ENCODE measurements at places on chromosomes 13 and 19.

GRCh38 chr13:50104493-50104892 lies 89.2 kb downstream of the KCNRG start:
- DNase-seq, result no peak

DNA sequence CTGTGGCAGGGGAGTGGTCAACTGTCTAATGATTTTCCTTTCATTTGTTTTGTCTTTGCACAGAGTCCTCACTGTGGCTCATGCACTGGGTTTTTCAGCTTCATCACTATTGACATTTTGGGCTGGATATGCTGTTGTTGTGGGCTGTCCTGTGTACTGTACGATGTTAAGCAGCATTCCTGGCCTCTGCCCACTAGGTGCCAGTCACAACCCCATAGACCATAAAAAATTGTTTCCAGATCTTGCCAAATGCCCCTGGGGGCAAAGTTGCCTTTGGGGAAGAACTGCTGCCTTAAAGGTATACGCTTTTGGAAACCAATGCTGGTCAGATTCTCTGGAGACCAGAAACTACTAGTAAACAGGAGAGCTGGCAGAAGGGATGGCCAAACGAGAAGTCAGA lies 310.4 kb downstream of the SPRY2 start:
- DNase-seq, result no peak

GRCh38 chr13:104143760-104144416 lies 1077.7 kb upstream of the SLC10A2 start:
- DNase-seq, result no peak

- no peak for DNase-seq
These were observed 10.2 kb upstream of the NOP53 start for GRCh38 chr19:47735131-47735530.

DNA sequence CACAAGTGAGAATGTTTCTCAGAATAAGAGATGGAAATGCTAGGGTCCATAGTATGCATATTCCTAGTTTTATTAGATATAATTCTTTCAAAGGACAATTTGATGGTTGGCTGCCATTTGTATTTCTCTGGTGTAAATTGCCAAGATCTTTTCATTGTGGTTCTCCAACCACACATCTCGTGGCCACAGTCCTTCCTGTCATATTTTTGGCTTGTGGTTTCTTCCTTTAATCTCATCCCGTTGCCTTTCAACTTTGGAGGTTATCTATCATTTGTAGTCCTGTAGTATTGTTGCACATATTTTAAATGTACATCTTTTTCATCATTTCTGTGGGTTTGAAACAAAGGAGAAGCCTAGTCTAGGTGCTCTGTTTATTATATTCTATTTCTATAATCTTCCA lies 61.2 kb downstream of the WASF3 start:
- no peak for DNase-seq

GRCh38 chr13:64793131-64793530 lies 2437.0 kb downstream of the PCDH9 start:
- no peak for DNase-seq

DNA sequence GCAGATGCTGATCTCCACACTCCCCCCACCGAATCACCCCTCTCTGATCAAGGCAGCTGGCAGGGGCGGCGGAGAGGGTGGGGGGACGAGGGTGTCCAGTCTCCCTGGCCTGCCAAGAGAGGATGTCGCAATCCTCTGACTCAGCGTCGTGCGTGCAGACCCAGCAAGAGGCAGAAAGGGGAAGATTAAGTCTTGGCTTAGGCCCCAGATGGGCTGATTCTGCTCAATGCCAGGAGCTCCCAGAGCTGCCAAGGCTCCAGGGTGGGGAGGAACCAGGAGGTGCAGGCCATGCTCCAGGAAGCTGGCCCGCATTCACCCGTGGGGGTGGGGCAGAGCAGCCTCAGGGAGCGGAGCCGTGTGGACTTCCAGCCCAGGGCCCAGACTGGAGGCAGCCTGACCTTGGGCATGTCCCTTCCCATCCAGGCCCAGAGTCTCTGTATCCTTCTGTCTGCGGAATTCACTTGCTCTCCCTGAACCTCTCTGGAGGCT lies 6.6 kb upstream of the BCL3 start:
- DNase-seq, result no peak

DNA sequence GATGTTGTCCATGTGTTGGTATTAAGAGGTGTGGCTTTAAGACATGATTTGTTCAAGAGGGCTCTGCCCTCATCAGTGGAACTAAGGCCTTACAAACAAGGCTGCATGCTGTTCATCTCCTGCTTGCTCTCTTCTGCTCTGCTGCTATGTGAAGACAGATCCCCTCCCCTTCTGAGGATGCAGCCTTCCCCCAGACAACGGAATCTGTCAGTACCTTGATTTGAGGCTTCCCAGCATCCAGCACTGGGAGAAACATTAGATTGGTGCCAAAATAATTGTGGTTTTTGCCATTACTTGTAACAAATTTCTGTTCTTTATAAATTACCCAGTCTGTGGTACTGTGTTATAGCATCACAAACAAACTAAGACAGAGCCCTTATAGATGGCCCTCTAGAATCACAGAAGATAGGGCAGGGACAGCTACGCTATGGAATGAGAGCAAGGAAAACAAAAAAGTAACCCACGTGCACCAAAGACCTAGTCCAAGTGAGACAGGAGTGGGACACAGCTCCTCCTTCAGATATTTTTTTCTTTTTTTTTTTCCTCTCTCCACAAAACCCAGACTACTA lies 151.5 kb upstream of the RXFP2 start:
- DNase-seq, result no peak

DNA sequence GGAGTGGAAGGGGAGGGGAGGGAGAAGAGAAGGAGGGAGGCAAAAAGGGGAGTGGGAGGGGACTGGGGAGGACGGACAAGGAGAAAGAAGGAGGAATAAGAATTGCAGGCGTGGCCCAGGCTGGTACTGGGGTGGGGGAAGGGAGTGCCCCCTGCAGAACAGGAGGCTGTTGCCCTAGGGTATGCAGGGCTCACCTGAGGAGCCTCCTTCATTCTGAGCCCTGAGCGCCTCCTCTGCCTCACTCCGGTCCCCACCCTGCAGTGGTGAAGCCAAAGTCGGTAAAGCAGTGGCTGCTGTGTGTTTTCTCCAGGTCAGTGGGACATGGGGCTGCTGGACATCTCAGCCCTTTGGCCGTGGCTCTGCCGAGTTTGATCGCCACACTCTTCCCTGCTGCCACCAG lies 9.1 kb upstream of the CDC16 start:
- no peak for DNase-seq

- DNase-seq, result no peak
These were observed 7.4 kb downstream of the SLC35E1 start for GRCh38 chr19:16564842-16565241.

- DNase-seq, result no peak
These were observed 16.8 kb downstream of the TEX29 start for GRCh38 chr13:111337206-111337605.

DNA sequence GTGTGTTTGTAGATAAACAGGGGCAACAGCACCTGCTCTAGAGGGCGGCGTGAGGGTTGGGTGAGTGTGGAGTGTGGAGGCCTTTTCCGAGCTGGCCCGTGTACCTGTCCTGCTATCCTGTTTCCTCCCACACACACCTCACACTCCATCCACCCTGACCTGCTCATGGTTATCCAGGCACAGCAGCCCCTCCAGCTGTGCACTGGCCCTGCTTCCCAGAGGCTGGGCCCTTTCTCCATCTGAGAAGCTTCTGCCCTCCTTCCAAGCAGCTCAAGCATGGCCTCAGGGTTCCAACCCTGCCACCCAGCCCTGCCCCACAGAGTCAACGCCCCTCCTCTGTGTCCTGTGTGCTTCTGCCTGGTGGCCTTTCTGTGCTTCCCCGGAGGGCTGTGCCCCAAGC lies 86.9 kb downstream of the SOX1 start:
- no peak for DNase-seq

DNA sequence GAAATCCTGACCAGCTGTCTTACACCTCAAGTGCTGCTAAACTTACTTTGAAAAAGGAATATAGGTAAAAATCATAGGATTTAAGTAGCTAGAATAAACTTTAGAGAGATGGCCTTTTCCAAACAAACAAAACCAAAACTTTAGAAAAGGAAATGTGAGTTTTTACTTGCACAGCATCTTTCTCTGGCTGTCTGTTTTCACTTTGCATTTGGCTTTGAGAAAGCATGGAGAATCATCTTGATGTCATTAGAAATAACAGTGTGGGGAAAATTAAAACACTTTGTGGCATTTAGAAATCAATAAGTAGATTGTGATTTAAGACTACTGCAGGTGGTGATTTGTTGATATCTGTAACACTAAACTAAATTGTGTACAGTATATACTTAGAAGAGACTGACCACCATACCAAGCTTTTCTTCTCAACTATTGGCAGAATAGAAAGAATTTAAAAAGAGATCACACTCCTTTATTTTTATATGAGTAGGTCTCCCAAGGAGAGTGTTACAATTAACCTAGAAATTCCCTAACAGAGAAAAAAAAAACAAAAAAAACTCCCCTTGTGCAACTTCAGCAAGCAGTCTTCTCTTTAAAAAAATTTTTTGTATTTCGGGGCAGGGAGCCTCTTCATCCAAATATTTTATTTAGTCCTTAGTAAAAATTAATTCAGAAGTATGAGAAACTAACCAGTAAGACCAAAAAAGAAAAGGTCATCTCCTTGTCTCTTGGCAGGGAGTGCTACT lies 6.1 kb downstream of the WDFY2 start:
- DNase-seq, result no peak

- DNase-seq, result no peak
These were observed 19.8 kb downstream of the UGGT2 start for GRCh38 chr13:96033220-96034015.

DNA sequence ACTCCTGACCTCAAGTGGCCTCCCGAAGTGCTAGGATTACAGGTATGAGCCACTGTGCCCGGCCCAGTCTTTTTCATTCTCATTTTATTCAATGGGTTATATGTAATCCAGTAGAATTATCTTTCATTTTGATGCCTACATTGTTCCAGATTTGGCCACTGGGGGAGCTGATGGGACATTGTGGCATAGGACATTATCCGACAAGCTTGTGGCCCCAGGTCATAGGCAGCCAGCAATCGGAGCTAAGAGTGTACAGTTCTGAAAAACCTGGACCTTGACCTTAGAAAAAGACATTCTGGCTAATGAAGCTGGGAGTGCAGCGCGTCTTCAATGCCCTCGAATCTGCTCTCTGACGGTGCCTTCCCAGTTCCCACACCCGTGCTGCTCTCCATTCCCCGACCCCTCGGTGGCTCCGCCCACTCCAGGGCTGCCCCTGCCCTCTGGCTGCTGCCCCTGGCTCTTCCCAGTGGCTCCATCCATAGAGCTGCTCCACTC lies 108.7 kb downstream of the TEX29 start:
- DNase-seq, result no peak

- no peak for DNase-seq
These were observed 6.7 kb downstream of the DNM2 start for GRCh38 chr19:10724573-10725071.

- no peak for DNase-seq
These were observed 37.5 kb downstream of the HSPH1 start for GRCh38 chr13:31124204-31124603.

GRCh38 chr13:69720278-69720983 lies 387.2 kb upstream of the ATXN8OS start:
- DNase-seq, result no peak

DNA sequence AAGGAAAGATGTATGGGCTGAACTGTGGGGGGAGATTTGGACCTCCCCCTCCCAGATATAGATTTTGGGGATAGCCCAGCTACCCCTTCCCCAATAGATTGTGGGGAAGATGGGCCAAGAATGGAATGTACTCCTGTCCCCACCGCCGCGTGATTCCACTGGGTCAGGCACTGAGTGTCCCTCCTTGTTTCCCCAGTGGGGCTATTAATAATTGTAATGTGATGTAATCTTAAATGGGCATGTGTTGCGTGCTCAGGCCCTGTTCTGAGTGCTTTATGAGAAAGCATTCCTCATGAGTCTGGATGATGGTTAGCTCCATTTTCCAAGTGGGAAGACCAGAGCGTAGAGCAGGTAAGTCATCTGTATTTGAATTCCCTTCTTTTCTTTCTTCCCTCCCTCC lies 1.4 kb downstream of the PSMD8 start:
- no peak for DNase-seq

DNA sequence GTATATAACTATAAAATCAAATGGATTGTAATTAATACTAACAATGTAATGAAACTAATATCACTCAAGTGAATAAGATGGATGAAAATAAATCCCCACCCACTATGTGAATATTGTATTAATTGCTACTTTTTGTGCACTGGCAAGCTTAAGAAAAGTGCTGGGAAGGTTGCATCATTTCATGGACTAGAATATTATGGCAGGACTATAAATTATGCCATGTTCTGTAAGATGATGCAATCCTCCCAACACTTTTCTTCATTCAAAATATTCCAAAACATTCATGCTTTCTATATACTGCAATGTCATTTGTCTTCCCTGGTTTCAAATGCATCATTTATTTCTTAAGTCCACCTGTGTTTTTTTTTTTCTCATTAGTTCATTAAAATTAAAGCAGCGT lies 457.6 kb upstream of the GPC6 start:
- no peak for DNase-seq

DNA sequence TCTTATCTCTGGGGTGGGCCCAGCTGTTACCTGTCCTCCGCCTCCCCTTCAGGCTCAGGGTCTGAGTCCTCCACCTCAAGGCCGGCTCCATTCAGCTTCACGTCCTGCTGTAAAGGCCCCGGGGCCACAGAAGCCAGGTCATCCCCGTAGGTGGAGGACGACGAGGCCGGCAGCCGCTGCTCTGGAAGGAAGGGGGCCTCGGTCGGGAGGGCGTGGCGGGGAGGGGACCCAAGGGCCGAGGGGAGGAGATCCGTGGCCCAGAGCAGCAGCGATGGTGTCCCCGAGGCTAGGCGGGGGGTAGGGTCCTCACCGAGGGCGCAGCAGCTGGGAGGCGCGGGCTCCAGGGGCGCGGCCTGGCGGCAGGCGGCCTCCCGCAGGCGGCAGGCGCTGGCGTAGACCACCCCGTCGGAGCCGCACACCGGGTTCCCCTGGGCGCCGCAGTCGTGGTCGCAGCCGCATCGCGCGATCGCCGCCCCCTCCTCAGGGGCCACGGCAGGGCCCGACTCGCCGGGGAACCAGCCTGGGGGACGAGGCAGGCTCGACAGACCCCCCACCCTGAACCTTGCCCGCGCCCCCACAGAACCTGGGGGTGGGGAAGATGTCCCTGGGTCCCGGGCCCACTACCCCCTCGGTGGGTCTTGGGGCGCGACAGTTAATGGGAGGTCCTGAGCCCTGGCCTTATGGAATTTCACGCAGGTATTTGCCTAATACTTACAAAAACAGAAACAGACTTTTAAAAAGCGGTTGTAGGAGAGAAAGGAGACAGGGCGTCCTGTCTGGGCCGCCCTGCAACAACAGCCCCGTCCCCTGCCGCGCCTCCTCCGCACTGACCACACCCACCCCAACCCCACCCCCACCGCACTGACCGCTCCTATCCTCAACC lies 7.6 kb downstream of the F2RL3 start:
- DNase-seq, result no peak

DNA sequence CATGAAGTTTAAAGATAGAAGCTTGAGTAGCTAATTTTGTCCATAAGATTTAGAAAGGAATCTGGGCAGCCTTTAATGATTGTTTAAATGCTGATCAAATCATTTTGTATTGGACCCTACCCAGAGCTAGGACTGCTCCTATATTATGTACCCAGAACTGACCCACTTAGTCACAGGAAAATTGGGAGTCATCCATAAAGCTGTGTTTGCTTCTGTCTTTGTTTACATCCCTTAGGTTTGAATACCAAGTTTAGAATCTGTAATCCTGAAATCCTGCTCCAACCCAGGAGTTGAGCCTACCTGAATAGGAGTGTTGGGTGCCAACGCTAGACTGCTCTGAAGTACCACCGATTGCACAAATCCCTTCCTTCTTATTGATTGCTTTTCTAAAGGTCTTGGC lies 23.8 kb downstream of the LCP1 start:
- DNase-seq, result no peak
